ENCODE measurements at places on chromosomes 7 and 10.

DNA sequence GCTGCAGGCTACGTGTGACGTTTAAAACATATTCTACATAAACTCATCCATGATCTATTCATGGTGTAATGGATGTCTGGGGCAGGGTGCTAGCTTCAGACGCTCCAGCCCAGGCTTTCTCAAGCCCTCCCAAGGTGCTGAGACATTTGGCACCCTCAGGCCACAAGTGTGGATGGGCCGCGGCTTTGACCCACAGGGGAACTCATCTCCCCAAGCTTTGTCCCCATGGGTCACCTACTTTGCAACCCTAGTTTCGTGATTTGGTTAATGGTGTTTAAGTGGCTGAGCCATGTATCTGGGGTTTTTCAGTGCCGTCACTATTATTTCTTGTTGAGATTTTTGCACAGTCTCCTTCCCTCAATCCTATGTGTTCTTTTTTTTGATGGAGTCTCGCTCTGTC, 66.0 kb downstream of the GRK5 start:
- no peak for DNase-seq

GRCh38 chr10:101779544-101780186, 3.6 kb downstream of the NPM3 start:
- peak; percentile 87 for DNase-seq

GRCh38 chr7:143399151-143399550, 9.5 kb downstream of the EPHA1 start:
- no peak for DNase-seq

GRCh38 chr10:12243864-12244620, 48.1 kb downstream of the CDC123 start:
- DNase-seq: peak; percentile 78

DNA sequence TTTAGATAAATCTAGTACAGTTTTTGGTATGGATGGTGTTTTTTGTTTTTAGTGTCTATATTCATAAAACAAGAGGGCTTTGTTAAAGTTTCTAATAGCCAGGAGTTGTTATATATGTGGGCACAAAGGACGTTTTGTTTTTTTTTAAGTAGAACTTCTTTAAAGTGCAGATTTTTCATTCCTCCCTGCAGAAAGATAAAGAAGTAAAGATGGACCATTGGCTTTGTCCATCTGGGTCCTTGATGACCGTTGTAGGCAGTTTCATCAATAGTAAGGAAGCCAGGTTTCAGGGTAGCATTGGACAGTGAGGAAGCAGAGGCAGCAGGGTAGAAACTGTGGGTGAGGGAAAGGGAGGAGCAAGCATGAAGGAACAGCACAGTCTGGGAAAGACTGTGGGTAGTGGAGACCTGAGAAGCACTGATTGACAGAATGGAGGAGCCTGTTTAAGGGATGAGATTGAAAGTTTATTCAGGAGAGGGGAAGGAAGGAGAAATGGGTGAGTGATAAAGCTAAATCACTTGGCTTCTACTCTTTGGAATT, 5.3 kb downstream of the CALU start:
- DNase-seq: no peak

- no peak for DNase-seq
Observed at GRCh38 chr7:118372530-118372929, 148.0 kb downstream of the ANKRD7 start.
